NCI-H2029 treated with DMSO at 0.1 percent for 48 hours (cell line): ENCODE measurements at places on chromosomes 6 and 20.

DNA sequence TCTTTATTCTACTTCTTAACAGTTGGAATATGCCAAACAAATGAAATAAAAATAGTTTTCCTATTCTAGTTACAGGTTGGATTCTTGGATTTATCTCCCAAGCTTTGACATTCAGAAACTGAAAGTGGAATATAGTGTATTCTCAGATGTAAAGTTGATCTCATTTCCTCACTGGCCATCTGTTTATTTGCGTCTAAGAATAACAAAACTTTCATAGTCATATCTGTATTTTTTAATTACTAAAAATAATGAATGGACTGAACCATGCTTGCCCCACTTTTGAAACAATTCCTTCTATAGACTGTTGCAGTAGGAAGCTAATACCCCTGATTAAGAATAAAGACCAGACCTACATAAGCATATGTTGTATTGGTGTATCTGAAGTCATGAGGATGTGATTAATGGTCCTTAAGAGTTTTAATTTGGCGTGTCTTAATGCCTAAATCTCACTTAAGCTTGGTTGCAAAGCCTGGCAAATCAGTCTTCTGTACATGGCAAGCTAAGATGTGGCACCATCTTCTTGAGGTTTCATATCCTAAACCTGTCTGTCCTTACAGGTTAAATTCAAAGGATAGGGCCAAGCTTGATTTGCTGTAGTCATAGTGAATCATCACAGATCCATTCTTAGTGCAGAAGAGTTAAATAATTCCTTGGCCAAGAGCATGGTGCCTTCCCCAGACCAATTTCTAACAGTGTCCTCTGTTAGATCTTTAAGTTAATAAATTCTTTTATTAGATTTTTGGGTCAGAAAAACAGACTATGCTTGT lies 58.9 kb downstream of the FOXO3 start:
- DNase-seq: no peak

GRCh38 chr6:31139599-31139998 lies 733 bp upstream of the PSORS1C2 start:
- DNase-seq: no peak

DNA sequence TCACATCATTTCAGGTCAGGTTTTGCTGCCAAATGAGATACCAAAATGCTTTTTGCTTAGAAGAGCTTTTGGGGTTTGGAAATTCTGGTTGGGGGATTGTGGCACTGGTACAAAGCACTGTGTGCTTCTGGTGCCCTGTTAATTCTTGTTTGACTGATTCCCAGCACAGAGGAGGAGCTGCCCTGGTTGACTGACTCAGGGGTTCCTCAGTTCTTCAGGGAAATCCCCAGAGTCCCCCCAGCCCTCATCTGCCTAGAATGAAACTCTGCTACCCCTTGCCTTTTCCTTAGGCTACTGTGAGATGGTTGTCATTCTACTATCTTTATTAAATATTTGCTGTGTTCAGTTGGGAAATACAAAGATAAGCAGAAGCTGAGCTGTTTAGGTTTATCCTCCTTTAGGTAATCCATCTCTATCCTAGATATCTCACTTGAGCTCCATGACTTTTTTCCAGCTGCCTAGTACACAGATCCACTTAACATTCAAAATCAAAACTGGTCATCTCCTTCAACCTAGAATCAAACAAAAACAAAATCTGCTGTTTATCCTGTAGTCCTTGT lies 24.9 kb upstream of the TSPYL1 start:
- no peak for DNase-seq

- peak; percentile 98 for DNase-seq
These were observed 30.5 kb upstream of the GLP1R start for GRCh38 chr6:39018103-39018502.

DNA sequence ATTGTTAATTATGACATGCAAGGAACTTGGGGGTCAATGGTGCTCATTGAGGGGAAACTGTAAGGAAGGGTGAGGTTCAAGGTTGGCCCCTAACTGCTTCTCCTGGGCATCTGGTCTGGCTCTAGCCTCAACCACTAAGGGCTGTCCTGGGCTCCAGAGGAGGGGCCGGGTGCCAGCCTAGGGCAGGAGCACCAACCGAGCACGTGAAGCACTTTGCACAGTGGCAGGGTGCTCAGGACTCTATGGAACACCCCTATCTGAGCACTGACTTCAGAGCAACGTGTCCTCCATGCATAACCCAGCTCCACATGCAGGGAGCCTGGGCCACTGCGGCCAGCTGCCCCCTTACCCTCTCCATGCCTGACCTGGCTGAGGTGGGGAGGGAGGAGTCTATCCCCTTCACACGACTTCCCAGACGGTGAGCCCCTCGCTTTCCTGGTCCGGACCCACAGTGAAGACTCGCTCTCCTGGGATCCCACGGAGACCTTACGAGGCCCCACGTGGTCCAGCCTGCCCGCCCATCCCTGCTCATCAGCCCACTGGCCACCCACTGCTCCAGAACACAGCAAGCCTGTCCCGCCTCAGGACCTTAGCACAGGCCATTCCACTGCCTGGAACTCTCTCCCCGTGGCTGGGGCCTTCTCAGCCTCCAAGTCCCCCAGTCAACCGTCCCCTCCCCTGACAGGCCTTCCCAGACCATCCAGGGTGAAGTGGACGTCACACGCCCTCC lies 40.8 kb upstream of the STX16 start:
- DNase-seq: no peak

GRCh38 chr20:47765271-47765670 lies 20.0 kb downstream of the SULF2 start:
- DNase-seq: no peak

DNA sequence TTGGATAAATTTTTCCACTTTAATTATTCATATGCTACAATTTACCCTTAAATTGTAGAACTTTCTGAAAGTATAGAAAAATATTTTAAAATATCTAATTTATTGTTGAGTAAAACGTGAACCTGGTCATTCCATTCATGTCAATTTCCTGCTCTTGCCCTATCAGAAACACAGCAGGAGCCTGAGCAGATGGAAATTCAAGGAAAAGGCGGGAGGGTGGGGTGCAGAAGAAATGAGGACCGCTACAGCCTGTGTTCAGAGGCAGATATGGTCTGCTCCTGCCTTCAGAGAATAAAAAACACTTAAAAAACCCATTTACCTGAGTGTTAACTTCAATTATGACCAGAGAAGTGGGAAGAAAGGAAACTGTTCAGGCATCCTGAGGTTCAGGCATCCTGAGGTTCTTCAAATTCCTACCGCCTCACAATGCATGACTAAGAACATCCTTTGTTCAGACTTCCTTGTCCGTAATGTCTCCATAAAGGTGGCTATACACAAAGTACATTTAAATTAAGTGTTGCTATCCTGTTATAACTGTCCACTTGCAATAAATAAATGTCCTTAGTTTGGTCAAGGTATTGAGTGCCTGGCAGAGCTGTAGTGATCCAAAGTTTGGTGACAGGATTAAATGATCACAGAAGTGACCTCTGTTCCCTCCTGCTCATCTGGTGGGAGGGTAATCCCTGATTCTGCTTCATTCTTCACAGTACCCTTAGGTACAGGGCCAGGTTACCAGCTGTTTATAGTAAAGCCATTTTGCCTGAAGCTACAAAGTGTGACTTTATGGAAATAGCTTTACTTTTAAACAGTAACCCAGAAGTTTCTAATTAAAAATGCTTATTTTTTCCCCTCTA lies 109.1 kb downstream of the MAN1A1 start:
- DNase-seq: no peak

DNA sequence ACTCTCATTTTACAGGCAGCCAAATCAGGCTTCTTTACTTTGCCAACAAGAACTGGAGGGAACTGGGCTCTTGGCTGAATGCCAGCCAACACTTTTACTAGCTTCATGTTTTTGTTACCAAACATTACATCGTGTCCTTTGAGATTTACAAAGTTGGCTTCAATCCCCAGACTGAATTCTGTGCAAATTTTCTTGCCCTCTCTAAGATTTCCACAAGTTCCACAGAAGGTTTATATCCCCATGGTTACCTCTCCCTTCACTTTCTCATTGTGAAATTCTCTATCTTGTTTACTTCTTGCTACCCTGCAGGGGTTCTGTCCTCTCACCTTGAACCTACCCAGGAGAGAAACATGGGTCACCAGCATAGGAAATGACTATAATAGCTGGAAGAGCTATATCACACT lies 37.6 kb upstream of the PLCB1 start:
- DNase-seq: peak; percentile 32

- DNase-seq: no peak
These were observed 140.3 kb downstream of the BCAS1 start for GRCh38 chr20:53929974-53930650.

GRCh38 chr6:89186762-89187161 lies 30.4 kb downstream of the GABRR1 start:
- DNase-seq: no peak

DNA sequence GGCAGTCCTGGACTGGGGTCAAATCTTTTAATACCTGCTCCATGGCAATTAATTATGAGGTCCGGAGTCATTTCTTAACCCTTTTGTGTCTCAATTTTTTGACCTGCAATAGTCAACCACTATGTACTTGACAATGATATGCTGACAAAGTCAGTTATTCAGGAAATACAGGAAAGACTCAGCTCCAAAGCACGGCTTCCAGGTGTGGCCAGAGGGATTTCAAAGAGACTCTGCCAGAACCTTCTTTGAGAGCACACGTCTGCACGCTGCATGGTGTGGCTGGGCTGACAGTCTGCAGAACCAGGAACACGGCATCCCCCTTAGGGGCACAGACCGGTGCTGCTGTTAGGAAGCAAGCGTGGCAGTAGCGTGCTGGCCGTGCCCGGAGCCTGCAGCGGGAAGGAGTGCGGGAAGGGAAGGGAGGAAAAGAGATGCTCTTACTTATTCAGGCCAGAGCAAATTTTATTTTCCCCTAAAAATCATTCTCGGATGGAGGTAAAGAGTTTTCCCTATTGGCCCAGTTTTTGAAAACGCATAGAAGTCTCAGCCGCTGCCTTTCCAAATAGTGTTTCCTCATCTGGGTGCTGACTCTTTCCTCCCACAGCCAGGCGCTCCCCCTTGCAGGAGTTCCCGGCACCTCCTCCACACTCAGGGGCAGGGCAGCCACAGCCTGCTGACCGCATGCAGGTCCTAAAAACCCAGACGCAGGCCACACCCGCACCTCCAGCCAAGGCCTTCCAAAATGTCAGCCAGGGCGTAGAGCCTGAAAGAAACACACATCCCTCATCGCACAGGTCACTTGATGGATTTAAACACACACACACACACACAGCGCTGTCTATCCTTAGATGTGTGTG lies 187.4 kb upstream of the SNX9 start:
- no peak for DNase-seq

DNA sequence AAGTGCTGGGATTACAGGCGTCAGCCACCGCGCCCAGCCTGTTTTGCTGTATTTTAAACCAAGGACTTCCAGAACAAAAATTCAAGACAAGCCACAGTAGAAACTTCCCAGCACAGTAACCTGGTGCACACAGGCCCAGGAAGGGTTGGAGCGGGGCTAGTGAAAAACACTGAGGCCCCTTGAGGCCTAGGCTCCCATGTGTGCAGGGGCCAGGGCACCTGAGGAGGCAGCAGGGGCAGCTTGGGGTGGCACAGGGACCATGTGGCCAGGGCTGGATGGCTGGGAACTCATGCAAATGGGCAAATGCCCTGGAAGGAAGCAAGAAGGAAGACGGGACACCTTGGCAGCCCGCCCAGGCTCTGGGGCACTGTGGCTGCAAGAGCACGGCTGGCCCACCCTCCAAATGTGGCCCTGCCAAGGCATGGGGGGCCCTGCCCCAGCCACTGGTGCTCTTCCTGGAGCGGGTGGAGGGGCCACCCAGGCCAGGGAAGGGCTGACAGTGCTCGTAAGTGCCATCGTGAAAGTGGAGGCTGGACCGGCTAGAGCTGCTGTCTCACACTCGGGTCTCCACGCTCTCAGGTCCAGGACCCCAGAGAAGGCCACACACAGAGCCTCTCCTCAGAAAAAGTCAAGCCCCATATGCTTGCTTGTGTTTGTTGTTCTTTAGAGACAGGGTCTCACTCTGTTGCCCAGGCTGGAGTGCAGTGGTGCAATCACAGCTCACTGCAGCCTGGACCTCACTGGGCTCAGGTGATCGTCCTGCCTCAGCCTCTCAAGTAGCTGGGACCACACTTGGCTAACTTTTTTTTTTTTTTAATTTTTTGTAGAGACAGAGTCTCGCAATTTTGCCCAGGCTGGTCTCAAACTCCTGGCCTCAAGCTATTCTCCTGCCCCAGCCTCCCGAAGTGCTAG lies 10.3 kb downstream of the SLC2A4RG start:
- no peak for DNase-seq

GRCh38 chr6:16669227-16669626 lies 92.0 kb downstream of the ATXN1 start:
- DNase-seq: no peak

DNA sequence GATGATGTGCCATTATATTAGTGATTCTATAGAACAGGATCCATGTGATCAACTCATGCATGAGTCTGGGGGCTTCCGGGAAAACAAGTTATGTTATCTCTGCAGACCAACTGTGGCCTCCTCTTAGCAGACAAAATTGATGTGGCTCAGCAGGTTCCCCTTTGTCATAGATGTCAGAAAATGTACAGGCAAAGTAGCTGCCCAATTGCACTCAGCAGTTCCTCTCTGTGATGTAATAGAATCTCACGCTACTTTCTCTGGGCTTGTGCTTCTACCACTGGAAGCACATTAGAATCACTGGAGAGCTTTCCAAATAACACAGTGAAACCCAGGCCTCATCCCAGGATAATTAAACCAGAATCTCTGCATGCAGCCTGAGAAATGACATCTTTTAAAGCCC lies 253.1 kb downstream of the SLC24A3 start:
- DNase-seq: no peak

- DNase-seq: no peak
These were observed 50.9 kb downstream of the CCN2 start for GRCh38 chr6:131900231-131900630.

- DNase-seq: no peak
These were observed 72.4 kb upstream of the GGTLC1 start for GRCh38 chr20:24060851-24061590.
